ENCODE measurements at places on chromosomes 7 and 10. TPM values are rescaled to one million over a fixed set of nuclear protein-coding genes. Genes with fewer than 3 reads are reported as not detected.

Gene HSPA12A
- 1.5 TPM for total RNA-seq

Gene NXPH1
- not detected for total RNA-seq

Gene LIPF
- not detected for total RNA-seq

Gene CARD11
- 6.1 TPM for total RNA-seq

Gene VAX1
- total RNA-seq, result not detected

Gene CTAGE6
- not detected for total RNA-seq

Gene UPK3B
- total RNA-seq, result 3.0 TPM

Gene TMEM130
- total RNA-seq, result not detected

Gene ARHGEF35
- total RNA-seq, result 4.0 TPM

Gene PLXNA4
- not detected for total RNA-seq

Gene PRSS37
- total RNA-seq, result not detected

Gene TRUB1
- 31.1 TPM for total RNA-seq

Gene SLC29A3
- 2.9 TPM for total RNA-seq

Gene CALCR
- not detected for total RNA-seq
